ENCODE measurements at places on chromosomes 1 and 21.
A peak's percentile ranks its signal among the peaks of the same experiment; 100 is the strongest.

GRCh38 chr1:225466848-225467192 is 39.0 kb upstream of the LBR start:
- DNase-seq, result no peak

- DNase-seq, result no peak
Observed at GRCh38 chr21:31133243-31133830, 95.1 kb upstream of the KRTAP19-8 start.

DNA sequence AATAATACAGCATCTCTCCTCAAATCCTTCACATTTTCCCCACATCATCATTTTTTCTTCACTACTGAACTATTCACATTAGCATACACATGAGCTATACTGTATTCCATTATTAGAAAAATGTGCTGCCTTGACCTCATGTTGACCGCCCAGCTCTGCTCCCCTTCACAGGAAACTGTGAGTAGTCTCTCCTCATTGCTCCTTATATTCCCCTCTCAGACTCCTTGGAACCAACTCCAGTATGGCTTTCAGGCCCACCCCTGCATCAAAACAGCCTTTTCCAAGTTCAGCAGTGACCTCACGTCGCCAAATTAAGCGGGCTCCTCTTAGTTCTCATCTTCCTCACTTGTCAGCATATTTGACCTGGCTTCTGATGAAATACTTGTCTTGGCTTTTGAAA is 59.2 kb upstream of the SPAG17 start:
- DNase-seq, result no peak

- no peak for DNase-seq
Observed at GRCh38 chr1:57424231-57425027, 569 bp upstream of the DAB1 start.

- DNase-seq, result no peak
Observed at GRCh38 chr1:71561206-71561605, 480.4 kb upstream of the ZRANB2 start.

GRCh38 chr1:167207940-167208623 is 12.6 kb upstream of the POU2F1 start:
- DNase-seq, result no peak

GRCh38 chr1:98406352-98407088 is 255.0 kb upstream of the SNX7 start:
- DNase-seq, result no peak

DNA sequence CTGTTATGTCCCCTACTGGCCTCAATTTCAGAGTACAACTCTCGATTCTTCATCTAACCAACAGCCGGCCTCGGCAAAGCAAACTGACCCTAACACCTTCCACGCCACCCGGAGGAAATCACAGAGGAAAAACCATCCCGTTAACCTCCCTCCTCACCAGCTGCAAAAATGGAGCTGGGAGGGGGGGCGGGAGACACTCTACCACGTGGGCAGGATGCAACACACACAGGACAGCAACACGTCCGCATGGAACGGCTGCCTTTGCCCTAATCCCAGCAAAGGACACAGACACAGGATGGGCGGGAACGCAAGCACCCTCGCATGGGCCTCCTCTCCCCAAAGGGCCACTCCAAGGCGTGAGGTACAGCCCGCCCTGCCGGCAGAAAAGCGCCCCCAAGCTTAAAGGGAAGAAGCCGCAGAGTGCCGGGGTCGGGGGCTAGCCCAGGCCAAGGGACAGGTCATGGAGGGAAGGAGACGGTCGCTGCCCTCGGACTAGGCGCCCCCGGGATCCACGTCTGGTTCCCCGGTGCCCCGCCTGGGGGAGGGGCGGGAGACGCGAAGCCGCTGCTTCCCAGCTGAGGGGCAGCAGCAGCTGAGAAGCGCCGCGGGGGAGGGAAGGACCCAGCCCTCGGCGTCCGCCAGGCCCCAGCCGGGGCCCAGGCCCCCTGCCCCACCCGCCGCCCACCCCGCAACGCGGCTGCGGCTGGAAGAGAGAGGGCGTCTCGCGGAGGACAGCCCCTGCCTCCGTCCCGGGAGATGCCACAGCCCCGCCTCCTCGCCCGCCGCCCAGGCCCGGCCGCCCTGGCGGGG is 590 bp downstream of the FOXJ3 start:
- DNase-seq, result peak; percentile 0

DNA sequence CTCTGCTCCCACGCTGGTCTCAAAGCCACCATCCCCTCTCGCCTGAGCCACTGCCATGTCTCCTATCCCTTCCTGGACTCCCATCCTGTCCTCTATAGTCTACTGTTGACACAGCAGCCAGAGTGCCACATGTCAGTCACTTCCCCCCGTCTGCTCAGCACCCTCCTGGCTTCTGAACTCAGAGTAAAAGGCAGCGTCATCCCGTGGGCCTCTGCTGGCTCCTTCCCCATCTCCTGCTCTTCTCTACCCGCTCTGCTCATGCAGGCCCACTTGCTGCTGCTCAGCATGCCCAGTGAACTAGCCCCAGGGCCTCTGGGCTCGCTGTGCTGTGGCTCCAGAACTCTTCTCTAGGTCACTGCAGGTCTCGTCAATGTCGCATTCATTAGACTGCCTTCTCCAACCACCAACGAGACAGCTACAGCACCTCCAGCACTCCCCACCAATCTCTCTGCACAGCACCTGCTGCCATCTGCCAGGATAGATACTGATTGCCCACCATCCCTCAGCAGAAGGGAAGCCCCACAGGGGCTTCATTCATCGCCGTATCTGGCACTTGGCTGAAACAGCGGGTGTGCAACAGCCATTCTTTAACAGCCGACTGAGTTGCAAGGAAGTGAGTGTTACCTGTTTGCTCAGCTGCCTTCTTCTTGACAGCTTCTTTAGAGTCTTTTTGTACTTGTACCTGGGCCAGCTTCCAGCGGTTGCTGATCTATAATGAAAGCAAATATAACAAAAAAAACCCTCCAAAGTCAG is 11.8 kb upstream of the SRM start:
- no peak for DNase-seq

GRCh38 chr1:154584267-154584994 is 16.9 kb downstream of the CHRNB2 start:
- no peak for DNase-seq

DNA sequence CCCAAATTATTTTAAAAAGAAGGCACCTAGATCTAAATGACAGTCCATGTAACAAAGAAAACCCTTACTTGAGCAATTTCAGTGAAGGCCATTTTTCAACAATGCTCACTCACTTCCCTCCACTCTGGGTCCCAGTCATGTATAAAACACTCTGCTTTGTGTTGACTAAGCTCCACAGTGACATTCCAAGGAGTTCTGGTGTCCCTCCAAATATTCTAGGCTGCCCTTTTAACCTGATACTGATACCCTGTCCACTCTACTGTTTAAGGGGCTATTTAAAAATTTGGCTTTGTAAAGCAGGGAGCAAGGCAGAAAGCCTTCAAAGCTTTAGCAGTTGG is 73.6 kb downstream of the GNG12 start:
- DNase-seq, result no peak

GRCh38 chr1:21251773-21252471 is 38.3 kb downstream of the ECE1 start:
- DNase-seq, result no peak

- no peak for DNase-seq
Observed at GRCh38 chr1:153478047-153478691, 17.7 kb upstream of the S100A7 start.

GRCh38 chr1:90561103-90561783 is 155.9 kb downstream of the BARHL2 start:
- DNase-seq, result no peak

DNA sequence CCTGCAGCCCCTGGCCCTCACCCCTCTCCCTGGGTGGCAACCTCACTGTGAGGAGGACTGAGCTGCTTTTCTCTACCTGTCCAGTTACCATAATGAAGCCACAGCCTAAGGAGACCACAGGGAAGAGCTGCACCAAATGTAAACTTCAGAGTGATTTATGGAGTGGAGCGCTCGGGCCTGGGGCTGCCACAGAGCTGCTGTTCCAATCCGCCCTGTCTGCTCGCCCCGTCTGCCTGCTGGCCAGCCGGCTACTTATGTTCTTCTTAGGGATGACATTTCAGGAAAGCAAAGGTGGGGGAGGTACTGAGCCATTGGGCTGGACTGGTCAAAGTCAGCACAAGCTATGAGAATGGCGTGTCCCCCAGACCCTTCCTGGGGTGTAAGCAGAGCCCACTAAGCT is 17.9 kb downstream of the SYT6 start:
- DNase-seq, result no peak

GRCh38 chr1:119720866-119721440 is 9.2 kb downstream of the PHGDH start:
- no peak for DNase-seq

DNA sequence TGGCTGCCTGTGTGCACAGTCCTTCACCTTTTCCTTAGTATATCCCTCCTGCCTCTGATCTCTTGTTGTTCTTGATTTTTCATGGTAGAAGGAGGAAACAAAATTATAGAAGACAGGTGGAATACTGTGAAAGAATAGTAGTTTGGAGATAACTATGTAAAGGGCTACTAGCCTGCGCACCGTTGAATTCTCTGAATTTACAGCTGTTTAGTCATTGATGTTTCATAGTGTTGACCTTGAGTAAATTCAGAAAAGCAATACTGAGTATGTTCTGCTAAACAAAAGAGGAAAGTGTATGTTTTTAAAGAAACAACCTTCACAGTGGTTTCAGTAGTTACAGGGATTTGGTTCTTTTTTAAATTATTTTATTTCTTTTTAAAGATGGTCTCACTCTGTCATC is 18.1 kb downstream of the CAMTA1 start:
- no peak for DNase-seq

DNA sequence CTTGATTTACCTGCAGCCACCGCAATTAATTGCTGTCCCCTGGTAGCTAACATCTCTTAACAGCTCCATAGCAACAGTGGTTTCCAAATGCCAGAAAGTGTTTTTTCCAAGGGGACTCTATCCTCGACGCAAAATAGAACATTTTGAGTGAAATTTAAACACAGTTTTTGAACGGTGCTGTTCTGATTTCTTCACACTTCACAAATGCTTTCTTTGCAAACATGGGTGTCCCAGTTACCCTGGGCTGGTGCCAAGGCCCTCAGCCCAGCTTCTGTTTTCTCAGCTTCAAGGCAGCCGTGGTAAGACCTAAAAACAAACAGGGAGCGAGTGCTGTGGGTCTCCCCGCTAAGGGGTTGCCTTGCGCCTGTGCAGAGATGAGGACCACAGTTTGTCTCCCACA is 147.3 kb upstream of the VAMP3 start:
- DNase-seq, result no peak

DNA sequence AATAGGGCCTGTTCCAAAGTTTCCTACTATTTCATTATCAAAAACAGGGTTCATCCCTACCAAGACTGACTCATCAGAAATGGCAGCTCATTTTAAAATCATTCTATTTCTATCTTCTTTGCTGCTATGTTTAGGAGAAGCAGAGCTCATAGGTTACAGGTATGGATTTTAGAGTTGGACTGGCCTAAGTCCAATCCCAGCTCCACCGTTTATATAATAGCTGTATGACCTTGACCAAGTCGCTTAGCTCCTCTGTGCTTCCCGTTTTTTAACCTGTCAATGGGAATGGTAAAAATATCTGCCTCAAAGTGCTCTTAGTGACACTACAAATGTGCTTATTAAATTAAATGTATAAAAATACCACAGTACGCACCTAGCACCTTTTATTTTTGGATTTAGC is 412.6 kb downstream of the ZP4 start:
- no peak for DNase-seq

- no peak for DNase-seq
Observed at GRCh38 chr1:212587888-212588510, 20.6 kb upstream of the ATF3 start.

DNA sequence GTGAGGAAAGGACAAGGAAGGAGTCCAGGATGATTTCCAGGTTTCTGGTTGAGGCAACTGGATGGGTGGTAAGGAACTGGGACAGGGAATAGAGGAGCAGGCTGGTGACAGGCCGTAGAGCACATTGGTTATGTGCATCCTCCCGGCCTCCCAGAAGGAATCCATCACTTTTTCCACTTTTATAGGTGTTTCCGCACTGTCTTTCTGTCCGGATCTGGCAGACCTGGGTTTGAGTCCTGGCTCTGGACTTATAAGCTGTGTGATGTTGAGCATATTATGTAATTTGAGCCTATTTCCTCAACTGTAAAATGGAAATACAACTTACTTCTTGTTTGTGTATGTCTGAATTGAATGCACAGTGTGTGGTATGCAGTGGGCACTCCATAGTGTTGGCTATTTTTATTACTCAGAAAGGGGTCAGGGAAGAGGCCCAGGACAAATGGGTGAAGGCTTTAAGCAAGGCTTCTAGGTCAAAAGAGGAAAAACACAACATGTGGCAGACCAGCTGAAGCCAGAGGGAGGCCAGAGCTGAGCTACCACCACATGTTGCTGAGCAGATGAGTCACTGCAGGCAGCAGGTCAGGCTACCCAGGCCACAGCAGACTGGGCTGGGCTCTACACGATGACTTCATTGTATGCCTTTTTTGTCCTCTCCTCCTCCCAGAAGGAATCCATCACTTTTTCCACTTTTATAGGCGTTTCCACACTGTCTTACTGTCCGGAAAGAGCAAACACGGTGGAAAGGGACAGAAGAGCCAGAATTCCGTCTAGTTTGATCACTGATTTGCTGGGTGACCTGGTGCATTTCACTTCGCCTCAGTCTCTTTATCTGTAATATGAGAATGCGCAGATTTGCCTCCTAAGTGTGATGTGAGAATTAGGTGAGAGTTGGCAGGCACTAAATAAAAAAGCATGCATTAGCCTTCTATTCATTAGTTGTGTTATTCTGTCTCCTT is 791 bp upstream of the MAST2 start:
- no peak for DNase-seq

DNA sequence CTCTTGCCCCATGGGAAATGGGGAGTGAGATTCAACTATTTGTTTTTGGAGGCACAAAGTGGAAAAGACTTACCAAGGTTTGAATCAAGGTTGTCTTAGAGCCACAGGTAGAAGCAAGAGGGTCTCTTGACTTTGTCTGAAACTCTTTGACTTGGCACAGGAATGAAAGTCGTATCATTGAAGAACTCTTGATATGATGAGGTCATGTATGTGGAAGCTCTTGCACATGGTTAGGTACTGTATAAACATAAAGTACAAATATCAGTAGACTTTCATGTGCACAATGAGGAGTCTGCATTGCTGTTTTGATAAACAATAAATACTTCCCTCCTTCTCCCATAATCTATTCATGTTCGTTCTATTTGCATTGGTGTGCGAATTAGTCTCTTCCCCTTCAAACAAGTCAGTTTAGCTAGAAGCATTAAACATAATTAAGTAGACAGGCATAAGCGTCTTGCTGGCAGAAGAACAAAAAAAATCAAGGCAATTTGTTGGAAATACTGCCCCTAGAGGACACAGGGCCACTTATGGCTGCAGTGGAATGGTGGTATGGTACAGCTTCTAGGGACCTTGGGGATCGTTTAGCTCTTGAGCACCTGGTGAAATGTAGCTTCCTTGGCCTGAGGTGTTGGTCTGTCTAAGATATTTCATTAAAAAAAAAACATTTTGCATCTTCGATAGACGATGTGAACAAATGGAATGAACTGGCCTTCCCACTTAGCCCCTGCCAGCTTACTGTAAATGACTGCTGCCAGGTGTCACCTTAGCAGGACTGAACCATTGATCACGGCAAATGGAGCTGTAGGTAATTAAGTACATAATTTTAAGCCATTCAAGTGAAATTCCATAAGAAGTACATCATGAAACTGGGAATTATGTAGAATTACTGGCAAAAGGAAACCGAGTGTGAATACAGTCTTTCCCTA is 218.0 kb upstream of the GALNT2 start:
- DNase-seq, result no peak

- no peak for DNase-seq
Observed at GRCh38 chr21:43207043-43207315, 38.2 kb downstream of the CRYAA start.
